ENCODE measurements at places on chromosomes 1 and 21. TPM values are rescaled to one million over a fixed set of nuclear protein-coding genes. Genes with fewer than 3 reads are reported as not detected.

DNA sequence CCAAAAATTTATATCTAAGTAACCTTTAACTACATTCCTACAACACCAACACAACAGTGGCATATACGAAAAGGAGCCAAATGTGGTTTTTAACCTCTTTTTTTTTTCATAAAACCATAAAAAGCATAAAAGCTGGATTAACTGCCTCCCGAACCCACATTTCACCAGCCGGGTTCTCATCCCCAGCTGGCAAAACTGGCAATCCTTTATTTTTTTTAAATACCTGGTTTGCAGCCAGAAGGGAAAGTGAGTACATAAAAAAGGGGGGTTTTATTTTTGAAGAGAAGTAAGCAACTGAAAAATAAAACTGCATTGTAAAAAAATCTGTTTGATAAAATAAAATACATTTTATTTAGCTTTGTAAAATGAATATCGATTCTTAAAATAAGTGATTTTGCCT lies 295.4 kb downstream of the AKT3 start:
- no peak for DNase-seq

ZNF593OS gene
- 1.8 TPM for polyA plus RNA-seq

THEM5 gene
- 0.46 TPM for polyA plus RNA-seq

GRCh38 chr1:207861442-207862177 lies 49.3 kb downstream of the CD34 start:
- no peak for DNase-seq

DNA sequence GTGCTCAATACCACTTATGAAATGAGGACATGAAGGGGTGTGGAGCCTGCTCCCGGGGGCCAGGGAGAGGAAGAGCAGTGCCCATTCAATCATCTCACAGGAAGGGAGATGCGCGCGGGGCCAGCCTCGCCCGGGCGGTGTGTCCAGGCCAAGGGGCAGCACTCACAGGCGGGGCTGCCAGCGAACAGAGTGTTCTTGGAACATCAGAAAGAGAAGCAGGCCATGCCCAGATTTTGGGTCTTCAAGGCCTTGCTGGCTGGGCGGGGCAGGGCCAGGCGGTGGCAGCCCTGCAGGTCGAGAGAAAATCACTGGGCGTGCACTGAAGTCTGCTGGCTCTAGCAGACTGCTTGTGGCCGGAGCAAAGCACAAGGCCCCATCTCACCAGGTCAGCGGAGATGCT lies 168.6 kb downstream of the PRDM16 start:
- DNase-seq, result no peak

GRCh38 chr1:221487781-221488524 lies 253.9 kb downstream of the DUSP10 start:
- DNase-seq, result peak; percentile 16

Data from renal pelvis (tissue), 12 donors.